Neural progenitor cell (in vitro differentiated cells): ENCODE measurements at places on chromosomes 1 and 21. TPM values are rescaled to one million over a fixed set of nuclear protein-coding genes. Genes with fewer than 3 reads are reported as not detected.

Gene BARHL2
- total RNA-seq: not detected in 2 replicates

Gene NLRP3
- total RNA-seq: 0.09 and 2.6 TPM in 2 replicates

Gene S100A5
- not detected in 2 replicates for total RNA-seq

Gene DPT
- not detected in 2 replicates for total RNA-seq

Gene BTBD19
- 1.4 and 1.7 TPM in 2 replicates for total RNA-seq

Gene ST6GALNAC3
- 13.4 and 23.6 TPM in 2 replicates for total RNA-seq

Gene PRUNE1
- total RNA-seq: 27.0 and 33.0 TPM in 2 replicates

Gene PPCS
- 43.1 and 63.3 TPM in 2 replicates for total RNA-seq

Gene OLFML2B
- total RNA-seq: 1.3 and 3.0 TPM in 2 replicates

Gene VASH2
- total RNA-seq: 5.2 and 10.7 TPM in 2 replicates

Gene LYST
- 0.82 and 1.5 TPM in 2 replicates for total RNA-seq

Gene KIF21B
- 6.4 and 15.6 TPM in 2 replicates for total RNA-seq

Gene PRAMEF15
- not detected in 2 replicates for total RNA-seq

Gene KRTAP7-1
- not detected in 2 replicates for total RNA-seq
